ENCODE measurements at places on chromosomes 3 and 15.

DNA sequence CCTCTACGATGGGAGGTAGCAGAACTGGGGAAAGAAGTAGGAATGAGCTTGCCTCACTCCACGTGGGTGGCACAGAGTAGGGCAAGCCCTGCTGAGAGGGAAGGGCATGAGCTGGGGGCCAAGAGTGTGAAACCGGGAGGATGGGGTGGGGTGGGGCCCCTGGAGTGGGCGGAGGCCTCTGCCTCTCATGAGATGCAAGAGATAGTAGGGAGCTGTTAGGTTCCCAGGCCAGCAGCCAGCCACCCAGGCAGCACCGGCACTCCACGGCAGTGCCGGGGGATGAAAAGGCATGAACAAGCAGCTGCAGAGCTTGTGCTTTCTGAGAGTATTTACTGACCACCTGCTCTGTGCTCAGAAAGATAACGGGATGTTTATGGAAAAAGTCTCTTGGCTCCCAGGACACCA is 24.4 kb upstream of the PLA2G4E start:
- DNase-seq = no peak

DNA sequence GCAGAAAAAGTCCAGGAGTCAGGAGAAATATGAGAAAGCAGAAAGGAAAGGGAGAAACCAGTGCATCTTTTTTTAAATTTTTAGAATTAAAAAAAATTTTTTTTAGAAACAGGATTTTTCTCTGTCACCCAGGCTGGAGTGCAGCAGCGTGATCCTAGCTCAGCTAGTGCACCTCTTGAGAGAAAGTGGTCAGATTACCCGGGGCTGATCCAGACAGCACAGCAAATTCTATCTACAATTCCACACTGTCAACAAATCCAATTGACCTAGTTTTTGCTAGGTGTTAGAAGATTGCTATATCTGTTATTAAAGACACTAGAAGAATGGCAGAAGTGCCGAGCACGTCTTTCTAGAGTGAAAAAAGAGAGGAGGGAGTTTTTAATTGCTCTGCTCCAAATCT is 117.3 kb downstream of the RFTN1 start:
- no peak for DNase-seq

DNA sequence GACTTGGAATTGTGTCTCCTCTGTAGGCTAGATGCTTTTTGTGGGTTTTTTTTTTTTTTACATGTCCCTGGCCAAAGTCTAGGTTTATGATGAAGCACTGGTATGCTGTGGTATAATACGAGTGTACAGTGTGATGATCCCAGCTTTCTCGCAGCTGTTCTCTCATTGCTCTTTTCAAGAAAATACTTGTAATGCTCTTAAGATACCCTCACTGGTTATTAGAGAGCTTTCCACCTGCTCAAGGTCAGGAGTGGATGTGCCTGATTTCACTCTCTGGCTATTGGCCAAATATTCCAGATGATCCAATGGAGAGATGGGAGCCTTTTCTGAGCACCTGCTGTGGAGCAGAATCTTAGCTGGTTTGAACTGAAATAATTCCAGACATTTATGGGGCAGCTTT is 215.1 kb downstream of the MYRIP start:
- DNase-seq = no peak

DNA sequence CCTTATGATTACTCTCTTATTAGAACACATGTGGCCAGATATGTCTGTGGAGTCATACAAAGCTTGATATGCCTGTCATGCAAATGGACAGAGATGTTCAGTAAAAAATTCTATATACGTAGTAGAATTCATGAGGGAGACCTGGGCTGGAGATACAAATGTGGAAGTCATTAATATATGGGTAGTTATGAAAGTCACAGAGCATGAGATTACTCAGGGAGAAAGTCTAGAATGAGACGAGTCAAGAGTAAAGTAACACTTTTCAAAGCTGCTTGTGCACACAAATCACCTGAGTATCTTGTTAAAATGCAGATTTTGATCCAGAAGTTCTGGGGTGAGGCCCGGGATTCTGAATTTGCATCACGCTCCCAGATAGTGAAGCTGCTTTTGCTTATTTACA is 28.4 kb downstream of the OXSM start:
- no peak for DNase-seq
